ENCODE measurements at places on chromosomes 12 and 14.

DNA sequence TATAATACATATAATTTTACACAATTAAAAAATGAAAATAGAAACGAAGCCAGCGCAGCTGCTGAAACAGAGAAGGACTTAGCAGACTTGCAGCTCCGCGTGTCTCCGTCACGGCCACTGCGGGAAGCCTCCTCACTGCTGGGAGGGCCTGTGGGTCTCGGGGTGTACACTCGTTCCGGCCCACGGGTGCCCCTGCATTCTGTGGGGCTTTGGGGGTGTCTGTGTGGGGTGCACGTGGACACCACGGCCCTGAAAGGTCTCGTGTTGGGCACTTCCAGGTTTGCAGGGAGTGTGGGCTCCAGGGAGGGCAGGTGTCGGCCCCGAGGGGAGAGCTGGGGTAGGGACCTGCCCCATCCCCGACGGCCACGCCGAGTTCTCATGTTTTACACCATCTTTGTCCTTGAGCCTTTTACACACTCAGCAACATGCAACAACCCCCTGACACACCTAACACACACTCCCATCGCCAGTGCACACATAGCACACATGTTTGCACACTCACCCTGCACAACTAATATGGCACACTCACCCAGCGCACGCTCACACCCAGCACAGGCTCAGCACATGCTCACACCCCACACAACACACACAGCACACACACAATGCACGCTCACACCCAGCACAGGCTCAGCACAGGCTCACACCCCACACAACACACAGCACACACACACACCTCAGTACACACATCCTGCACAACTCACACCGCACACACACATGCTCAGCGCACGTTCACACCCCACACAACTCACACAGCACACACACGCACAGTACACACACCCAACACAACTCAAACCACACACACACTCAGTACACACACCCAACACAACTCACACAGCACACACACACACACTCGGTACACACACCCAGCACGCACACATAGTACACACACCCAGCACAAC is 36.6 kb downstream of the NOC4L start:
- no peak for DNase-seq

DNA sequence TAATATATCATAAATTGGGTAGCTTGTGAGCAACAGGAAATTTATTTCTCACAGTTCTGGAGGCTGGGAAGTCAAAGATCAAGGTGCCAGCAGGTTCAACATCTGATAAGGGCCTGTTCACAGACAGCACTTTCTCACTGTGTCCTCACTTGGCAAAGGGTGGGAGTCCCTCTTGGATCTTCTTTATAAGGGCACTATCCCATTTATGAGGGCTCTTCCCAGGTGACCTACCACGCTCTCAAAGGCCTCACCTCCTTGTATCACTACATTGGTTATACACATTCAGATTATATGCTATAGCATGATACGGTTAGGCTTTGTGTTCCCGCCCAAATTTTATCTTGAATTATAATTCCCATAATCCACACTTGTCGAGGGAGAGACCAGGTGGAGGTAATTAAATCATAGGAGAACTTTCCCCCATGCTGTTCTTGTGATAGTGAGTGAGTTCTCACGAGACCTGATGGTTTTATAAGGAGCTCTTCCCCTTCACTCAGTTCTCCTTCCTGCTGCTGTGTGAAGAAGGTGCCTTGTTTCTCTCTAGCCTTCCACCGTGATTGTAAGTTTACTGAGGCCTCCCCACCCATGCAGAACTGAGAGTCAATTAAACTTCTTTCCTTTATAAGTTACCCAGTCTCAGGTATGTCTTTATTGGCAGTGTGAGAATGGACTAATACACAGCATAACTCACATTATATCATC is 19.2 kb upstream of the LRIG3 start:
- DNase-seq: no peak

GRCh38 chr14:24379907-24380730 is 12.1 kb downstream of the NFATC4 start:
- no peak for DNase-seq

DNA sequence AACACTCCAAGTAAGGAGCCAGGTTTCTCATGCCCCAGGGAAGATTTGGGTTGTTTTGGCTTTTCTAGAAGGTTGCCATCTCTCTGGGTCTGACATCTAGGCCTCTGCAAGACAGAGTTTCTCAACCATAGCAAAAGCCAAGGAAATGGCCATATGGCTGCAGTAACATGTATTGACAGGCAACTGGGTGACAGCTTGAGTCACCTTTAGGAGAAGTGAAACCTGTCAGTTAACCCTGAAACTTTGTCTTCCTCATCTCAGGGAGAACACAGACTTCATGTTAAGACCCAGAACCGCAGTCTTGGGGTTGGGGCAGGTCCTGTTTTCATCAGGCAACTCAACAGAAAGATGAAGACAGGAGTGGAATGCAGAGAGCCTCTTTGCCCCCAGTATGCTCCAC is 46.0 kb upstream of the PLBD1 start:
- no peak for DNase-seq

DNA sequence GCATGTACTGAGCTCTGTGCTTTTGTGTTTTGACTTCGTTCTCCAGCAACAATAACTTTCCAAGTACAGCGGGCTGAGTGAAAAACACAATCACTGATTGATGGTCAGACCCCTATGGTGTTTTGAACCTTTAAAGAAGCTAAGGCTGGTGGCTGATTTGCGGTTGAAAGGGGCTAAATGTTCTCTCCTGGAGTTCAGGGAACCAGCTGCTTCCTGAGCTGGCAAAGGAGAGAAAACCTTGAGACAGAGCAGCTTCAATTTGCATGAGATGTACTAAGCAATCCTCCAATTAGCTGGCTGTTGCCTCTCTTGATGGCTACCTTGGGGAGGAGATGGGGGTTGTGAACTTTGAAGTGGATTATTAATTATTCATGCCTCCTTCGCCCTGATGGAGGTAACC is 546.7 kb upstream of the SEL1L start:
- DNase-seq: no peak

DNA sequence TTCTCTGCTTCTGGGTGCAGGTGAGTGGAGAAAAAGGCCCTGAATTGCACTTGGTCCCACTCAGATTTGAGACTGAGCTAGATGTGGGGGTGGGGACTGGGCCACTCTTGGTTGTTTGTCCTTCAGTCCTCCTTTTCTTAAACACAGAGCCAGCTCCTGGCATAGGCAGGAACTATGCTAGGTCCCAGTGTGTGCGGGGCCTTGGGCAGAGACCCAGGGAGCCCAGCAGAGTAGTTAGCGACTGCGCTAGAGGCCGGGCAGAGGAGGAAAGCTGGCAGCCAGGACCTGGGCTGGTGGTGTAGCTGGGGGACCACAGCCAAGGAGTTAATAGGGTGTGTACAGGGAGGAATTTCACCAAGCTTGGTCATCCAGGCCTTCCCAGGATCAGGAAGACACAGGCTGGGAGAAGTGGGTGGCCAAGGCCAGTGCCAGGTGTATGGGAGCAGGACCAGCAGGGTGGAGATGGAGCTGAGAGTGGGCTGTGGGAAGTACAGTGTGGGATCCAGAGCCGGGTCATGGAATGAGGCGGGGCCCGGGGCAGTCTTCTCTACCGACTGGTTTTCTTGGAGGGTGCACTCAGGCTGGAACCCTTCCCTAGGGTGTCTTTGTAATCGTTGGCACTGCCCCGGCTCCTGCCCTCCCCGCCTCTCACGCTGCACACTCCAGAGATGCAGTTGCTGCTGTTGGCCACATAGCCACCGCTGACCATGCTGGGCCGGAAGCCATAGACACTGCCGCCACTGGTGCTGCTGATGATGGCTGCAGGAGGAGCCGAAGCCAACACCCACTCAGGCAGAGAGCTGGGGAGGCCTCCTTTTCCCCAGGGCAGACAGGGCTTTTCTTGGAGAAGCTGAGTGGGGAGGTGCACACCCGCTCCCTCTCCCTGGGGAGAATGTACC is 8.7 kb downstream of the KRT71 start:
- no peak for DNase-seq

DNA sequence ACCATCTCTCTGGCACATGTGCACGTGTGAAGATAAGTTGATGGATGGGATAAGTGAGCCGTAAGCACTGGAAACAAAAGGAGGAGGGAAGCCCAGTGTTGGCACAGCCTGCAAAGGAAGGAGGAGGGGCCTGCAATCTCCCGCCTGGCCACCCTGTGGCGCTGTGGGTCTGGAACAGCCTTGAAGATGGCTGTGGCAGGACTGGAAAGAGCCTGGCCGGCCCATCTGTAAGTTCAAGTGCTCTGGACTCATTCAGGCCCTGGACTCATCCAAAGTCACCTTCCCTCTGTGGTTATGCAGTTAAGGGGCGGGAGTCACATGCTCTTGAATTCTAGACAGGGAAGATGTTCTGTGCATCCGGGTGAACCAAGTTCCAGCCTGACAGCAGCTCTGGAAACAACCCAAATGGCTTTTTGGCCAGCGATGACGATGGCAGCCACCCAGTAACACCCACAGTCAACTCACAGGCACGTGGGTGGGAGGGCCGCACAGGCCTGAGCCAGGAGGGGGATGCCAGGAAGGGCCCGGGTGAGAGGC is 50.4 kb downstream of the CHGA start:
- DNase-seq: peak; percentile 8

GRCh38 chr14:99212646-99213045 is 59.4 kb downstream of the BCL11B start:
- no peak for DNase-seq

DNA sequence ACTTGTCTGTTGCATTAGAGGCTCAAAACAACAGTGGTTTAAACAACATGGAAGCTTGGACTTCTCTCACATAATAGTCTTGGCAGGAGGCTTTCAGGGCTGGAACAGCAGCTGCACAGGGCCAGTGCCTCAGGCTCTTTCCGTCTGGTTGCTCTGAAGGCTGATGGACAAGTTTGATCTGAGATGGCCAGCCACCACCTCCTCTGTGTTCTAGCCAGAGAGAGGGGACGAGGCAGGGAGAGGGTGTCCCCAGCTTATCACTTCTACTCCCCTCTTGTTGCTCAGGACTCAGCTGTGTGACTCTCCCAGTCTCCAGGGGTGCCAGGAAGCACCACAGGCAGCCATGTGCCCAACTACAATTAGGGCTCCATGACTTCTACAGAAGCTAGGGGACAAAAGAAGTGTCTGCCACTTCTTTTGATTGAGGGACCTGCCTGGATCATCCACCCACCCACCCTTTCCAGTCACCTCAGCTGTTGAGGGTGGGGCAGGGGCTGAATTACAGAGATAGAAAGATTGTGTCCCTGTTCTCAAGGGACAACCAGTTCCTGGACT is 46.6 kb downstream of the SMIM41 start:
- no peak for DNase-seq

DNA sequence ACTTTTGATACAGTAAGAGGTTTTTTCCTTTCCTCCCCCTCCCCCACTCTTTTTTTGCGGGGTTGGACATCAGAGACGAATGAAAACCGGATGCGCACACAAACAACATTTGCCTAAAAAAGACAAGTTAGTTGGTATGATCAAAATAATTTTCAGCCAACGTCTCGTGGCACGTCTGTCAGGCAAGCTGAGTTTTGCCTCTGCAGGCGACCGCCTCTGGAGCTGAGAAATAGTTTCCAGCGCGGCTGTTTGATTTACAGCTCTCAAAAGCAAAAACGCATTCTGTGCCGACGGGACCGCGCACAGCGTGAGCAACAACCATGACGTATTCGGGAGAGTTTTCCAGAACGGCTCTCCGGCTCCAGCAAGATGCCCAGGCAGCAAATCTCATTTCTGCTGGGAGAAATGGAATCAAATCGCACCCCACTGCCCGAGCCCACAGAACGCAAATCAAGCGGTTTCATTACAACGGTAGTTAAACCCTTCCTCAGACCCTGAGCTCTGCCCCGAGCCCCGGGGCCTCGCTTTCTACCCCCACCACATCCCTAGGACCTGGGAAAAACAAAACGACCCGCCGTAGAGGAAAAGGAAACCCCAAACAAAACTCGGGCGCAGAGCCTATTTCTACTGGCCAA is 14.2 kb upstream of the CALM1 start:
- DNase-seq: peak; percentile 23

DNA sequence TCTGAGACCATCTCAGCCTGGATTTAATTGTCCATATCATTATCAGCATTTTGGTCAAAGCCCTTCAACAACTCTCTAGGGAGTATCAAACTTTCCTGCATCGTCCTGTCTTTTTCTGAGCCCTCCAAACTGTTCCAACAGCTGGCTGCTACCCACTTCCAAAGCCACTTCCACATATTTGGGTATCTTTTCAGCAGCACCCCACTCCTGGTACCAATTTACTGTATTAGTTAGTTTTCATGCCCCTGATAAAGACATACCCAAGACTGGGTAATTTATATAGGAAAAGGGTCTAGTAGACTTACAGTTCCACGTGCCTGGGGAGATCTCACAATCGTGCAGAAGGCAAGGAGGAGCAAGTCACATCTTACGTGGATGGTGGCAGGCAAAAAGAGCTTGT is 33.1 kb upstream of the YBX3 start:
- DNase-seq: no peak

DNA sequence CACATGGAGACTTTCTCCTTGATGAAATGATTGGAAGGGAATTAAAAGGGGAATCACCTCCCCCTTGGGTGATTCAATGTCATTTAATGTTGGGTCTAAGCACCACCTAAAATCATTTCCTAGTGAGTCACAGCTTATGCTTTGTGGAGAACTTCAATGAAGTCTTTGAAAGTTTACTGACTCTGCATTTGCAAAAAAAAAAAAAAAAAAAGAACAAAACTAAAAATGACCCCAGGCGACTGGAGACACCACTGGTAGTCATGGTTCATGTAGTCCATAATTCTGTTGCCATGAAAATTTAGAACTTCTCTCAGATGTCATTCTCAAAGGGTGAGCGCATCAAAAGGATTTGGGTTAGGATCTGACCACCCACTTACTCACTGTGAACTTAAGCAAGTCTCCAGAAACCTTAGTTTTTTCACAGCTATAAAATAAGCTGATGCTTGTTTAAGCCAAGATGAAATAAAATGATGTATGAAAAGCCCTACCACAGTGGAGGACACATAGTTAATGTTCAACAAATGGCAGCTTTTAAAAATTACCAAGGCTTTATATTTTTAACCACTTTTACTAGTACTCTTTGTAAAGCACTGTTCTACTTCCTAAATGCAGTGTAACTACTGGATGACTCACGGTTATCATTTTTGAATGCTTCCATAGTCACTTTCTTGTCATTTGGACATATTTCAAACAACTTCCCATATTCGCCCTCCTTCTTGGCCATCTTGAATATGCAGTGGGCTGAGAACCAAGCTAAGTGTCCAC is 18.1 kb upstream of the KSR2 start:
- no peak for DNase-seq

DNA sequence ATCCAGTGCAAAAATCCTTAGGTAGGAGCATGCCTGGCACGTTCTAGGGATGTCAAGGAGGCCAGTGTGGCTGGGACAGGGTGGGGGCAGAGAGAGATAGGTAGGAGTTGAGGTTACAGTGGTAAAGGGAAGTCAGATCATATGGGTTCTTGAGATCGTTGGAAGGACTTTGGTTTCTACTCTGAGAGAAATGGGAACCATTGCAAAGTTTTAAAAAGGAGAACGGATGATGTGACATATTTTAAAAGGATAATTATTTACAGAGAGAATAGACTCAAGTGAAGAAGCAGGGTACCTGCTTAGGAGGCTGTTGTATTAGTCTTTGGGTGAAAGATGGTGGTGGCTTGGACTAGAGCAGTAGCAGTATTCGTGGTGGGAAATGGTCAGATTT is 47.6 kb upstream of the ATP2B1 start:
- no peak for DNase-seq

Measured in GOT3 (cell line).